ENCODE measurements at places on chromosomes 11 and 22. TPM values are rescaled to one million over a fixed set of nuclear protein-coding genes. Genes with fewer than 3 reads are reported as not detected.

The PRODH gene
- 7.5 TPM for polyA plus RNA-seq

The RAB36 gene
- 3.7 TPM for polyA plus RNA-seq

The TPCN2 gene
- 14.4 TPM for polyA plus RNA-seq

The TMPRSS6 gene
- polyA plus RNA-seq, result 0.04 TPM

DNA sequence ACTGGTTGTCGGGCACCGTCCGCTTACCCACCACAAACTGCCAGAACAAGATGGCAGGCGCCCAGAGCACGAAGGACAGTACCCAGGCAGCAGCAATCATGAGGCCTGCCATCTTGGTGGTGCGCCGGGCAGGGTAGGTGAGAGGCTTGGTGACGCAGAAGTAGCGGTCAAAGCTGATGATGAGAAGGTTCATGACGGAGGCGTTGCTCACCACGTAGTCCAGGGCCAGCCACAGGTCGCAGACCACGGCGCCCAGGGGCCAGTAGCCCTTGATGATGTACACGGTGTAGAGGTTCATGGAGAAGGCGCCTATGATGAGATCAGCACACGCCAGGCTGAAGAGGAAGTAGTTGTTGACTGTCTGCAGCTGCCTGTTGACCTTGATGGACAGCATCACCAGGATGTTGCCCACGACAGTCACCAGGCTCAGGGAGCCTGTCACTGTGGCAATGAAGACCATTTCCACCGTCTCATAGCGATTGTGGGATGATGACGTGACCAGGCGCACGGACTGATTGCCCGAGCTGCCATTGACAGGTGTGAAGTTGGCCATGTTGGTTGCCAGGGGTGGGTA is 4.6 kb downstream of the MDK start:
- no peak for DNase-seq

DNA sequence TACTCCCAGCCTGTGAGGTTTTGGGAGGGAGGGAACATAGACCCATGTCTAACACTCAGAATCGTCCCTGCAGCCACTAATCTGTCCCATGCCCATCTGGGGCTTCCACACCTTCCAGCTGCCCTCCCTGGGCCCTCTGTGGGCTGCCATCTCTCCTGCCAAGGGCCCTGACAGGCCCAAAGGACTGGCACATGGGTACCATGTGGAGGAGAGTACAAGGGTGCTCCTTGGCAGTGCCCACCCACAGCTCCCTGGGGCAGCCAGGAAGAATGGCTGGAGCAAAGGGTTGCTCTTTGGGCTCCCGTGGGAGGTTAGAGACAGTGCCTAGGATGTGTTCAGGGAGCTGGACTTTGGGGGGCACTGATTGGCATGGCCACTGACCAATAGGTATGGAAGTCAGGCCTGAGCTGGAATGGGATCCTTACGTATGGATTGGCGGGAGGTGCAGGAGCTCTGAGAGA is 56.8 kb downstream of the CD82 start:
- DNase-seq, result no peak

GRCh38 chr11:95229993-95230809 is 801 bp downstream of the SESN3 start:
- DNase-seq, result no peak

GRCh38 chr22:19991645-19992451 is 24.8 kb downstream of the ARVCF start:
- DNase-seq, result no peak

DNA sequence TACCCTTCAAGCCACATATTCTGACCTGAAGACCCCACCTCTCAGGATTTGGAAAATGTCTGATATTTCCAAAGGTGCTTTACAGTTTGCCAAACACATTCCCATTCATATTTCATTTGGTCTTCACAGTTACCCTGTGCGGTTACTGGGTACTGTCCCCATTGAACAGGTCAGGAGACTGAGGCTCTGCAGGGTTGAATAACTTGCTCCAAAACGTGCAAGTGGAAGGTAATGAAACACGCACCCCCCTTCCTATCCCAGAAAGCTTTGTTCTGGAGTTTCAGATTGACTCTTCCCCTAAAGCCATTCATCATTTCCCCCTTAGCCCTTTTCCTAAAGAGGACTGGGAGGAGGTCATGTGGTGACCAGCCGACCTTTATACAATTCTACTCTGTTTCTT is 18.8 kb downstream of the MICAL2 start:
- no peak for DNase-seq

DNA sequence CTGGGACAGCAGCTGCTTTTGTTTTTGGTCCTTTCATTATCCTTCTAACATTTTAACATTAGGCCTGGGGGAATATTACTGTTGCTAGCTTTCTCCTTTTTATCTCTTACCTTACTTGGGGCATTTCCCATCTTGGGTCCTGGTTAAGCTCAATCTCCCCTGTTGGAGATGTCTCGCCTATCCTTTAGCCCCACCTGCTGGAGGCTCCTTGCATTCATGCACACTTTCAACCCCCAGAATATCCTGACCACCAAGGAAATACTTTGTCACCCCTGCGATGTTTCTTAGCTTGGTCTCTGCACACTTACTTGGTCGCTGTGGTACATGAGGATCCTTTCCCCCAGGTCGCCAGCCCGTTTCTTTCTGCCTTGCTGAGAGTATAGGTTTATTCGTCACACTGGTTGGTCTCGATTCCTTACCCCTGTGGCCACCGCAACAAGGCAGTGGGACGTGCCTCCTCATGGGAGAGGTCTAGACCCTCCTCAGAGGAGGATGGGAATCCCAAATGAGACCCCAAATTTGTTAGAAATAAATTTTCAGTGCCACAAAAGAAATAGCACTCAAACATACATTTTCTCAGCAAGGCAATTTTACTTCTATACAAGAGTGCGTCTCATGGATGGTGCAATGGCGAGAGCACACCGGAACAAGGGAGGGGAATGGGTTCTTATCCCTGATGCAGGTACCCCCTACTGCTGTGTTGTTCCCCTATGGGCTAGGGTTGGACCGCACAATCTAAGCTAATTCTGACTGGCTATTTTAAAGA is 5.4 kb upstream of the TXN2 start:
- DNase-seq, result no peak

DNA sequence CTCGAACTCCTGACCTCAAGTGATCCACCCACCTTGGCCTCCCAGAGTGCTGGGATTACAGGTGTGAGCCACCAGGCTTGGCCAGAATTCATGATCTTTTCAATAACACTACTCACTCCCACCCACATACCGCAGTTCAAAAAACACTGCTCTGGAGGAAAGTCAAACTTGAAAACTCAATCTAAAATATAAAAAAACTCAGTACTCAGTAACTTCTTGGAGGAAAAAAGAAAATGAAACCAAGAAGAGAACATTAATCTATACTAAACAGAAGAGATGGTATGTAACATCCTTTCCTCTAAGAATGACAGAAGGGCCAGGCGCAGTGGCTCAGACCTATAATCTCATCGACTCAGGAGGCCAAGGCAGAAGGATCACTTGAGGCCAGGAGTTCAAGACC is 58.3 kb downstream of the MRTFA start:
- no peak for DNase-seq

Measured in urinary bladder (tissue), 4 donors.